Endothelial cell of umbilical vein (primary cell): ENCODE measurements at places on chromosomes 7 and 10.

DNA sequence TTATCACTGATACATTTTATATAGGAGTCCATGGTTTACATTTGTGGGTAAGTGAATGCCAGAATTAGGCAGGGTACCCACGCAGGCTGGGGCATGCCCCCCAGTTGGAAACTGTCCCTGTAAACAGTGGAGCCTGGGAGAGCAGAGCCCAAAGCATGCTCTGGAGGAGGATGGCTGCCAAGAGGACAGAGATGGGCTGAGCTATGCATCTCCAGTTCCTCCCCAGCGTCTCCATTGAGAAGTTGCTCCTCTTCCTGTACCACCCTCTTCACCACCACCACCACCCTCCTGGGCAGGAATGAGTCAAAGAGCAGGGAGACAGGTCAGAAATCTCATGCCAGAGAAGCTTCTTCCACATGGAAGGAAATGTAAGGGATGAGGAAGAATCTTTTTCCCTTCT lies 67.7 kb upstream of the KMT2E start:
- DNase-seq = no peak
- H3K27ac ChIP-seq = peak overlapping the region; percentile 86
- no peaks in the 10 kb centered on the region for H3K36me3 ChIP-seq

GRCh38 chr7:22715969-22716368 lies 11.0 kb upstream of the IL6 start:
- no peaks in the 10 kb centered on the region for H3K27me3 ChIP-seq
- H3K4me1 ChIP-seq = peaks cover 25% of the 10 kb centered on the region
- no peak for DNase-seq
- H3K4me3 ChIP-seq = no peak overlapping the region
- no peak overlapping the region for H3K27ac ChIP-seq

GRCh38 chr10:111231779-111232178 lies 154.9 kb downstream of the ADRA2A start:
- no peaks in the 10 kb centered on the region for H3K36me3 ChIP-seq
- H3K4me3 ChIP-seq = no peak overlapping the region
- no peaks in the 10 kb centered on the region for H3K4me1 ChIP-seq
- H3K27me3 ChIP-seq = no peaks in the 10 kb centered on the region

- no peak overlapping the region for H3K4me3 ChIP-seq
- no peak for DNase-seq
- H3K4me1 ChIP-seq = no peaks in the 10 kb centered on the region
- H3K27me3 ChIP-seq = no peaks in the 10 kb centered on the region
Measured at GRCh38 chr7:67659091-67659490, 662.5 kb downstream of the TYW1 start.

DNA sequence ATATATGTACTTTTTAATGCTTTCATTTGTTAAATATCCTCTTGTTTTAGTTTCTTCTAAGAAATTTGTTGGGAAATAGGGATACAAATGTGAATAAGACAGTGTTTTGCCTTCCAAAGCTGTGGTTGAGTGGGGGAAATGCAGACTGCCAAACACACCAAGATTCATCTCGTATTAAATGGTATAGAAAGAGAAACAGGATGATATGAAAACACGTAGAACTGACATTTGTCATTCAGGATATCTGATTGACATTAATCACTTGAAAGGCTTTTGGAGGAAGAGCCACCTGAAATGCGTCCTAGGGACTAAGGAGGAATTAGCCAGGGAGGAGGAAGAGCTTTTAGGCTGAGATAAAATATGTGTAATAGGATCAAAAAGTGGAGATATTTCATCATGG lies 287.4 kb upstream of the SEMA3C start:
- DNase-seq = no peak
- no peak overlapping the region for H3K4me3 ChIP-seq
- H3K27me3 ChIP-seq = no peaks in the 10 kb centered on the region
- no peaks in the 10 kb centered on the region for H3K36me3 ChIP-seq
- no peak overlapping the region for H3K27ac ChIP-seq
- H3K4me1 ChIP-seq = no peaks in the 10 kb centered on the region

DNA sequence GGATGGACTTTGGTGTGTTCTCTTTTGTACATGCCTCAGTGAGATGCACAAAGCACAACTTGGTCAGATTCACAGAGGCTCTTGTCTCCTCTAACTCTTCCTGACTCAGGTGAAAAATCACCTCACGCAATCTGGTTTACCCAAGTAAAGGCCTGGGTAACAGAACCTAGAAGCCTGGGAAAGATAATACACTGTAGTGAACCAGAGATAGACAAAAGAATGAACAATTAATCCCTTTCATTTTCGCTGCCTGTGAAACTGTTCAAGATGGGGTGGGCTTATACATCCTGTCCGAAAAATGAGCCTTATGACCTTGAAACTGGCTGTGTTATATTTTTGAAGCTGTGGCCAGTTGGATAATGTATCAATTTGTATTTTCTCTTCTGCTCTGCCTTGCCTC lies 678.9 kb upstream of the TEX47 start:
- no peaks in the 10 kb centered on the region for H3K4me1 ChIP-seq
- no peak overlapping the region for H3K27ac ChIP-seq
- H3K27me3 ChIP-seq = no peaks in the 10 kb centered on the region
- no peaks in the 10 kb centered on the region for H3K36me3 ChIP-seq
- no peak overlapping the region for H3K4me3 ChIP-seq

DNA sequence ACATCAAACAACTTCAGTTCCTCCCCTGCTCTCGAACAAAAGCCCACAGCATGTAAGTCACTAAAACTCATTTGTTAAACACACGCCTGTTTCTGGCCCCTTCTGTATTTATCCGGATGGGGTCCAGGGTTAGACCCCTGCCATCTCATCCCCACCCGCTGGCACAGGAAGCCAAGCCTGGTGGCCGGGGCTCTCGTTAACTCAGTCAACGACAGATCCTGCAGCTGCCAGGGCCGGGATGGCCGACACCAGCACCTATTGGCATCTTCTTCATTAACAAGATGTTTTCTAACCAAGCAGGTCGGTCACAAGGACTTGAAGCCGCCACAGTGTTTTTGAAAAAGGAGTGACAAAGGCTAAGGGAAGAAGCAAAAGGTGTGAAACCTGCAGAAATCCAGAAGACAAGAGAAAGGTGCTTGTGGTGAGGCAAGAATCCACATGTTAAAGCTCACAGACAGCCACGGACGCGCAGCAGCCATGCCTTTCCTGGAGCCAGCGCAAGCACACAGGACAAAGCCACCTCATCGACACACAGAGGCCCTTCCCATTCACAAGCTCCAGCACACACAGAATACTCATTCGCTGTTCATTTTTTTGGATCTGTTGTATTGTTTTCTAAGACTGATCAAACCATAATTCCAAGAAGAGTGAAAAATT lies 202.7 kb downstream of the DIP2C start:
- H3K4me1 ChIP-seq = peaks cover 8% of the 10 kb centered on the region
- H3K27me3 ChIP-seq = no peaks in the 10 kb centered on the region
- no peak for DNase-seq
- no peak overlapping the region for H3K4me3 ChIP-seq
- no peaks in the 10 kb centered on the region for H3K36me3 ChIP-seq

DNA sequence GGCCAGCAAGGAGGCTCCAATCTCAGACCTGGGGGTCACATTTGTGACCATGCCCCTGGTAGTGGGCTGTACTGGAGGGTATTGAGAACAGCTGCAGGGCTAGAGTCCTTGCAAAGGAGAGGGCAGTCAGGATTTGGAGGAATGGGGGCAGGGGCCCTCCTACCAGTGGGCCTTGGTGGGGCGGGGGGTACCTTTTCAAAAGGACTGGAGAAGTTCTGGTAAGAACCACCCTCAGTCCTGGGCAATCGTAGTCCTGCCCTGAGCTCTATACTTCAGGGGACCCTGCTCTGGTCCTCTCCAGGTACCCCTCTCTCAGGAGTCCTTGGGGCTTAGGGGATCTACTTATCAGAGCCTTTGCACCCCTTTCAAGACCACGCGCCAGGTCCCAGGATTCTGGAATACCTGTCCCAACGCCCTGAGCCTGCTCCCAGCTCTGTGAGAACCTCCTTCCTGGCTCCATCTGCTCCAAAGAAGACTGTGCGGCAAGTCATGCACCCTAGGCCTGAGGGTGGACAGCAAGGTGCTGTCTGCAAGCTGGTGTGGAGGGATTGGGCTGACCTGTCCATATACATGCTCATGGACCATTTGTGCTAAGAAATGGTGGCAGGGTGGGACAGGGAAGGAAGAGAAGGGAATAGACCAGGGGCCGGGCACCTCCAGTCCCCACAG lies 134.1 kb upstream of the EEPD1 start:
- peaks cover 6% of the 10 kb centered on the region for H3K27me3 ChIP-seq
- no peak for DNase-seq
- H3K4me3 ChIP-seq = no peak overlapping the region
- H3K27ac ChIP-seq = no peak overlapping the region
- no peaks in the 10 kb centered on the region for H3K4me1 ChIP-seq
- H3K36me3 ChIP-seq = no peaks in the 10 kb centered on the region

DNA sequence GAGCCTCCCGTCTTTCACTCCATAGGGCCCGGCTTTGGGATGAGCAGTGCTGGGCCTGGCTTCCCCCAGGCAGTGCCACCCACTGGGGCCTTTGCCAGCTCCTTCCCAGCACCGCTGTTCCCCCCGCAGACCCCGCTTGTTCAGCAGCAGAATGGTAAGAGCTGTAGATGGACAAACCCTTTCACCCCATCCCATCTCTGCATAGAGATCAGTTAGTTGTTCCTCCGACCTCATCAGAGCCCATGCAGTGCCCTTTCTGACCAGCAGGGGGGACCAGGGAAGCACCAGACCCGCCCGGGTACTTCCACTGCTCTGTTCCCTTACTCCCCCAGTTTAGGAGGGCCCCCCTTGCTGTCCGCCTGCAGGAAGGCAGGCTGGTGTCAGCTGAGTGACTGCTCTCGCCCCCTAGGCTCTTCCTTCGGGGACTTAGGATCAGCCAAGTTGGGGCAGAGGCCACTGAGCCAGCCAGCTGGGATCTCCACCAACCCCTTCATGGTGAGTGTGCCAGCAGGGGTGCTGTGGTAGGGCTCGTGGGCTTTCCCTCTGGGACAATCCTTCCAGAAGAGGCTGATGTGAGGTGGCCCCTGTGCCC lies 9.8 kb downstream of the SAP25 start:
- no peaks in the 10 kb centered on the region for H3K27me3 ChIP-seq
- H3K36me3 ChIP-seq = peaks cover 24% of the 10 kb centered on the region
- H3K4me1 ChIP-seq = peaks cover 2% of the 10 kb centered on the region
- no peak overlapping the region for H3K27ac ChIP-seq
- no peak overlapping the region for H3K4me3 ChIP-seq
- DNase-seq = peak; percentile 53

GRCh38 chr10:132363921-132364593 lies 32.1 kb downstream of the LRRC27 start:
- H3K36me3 ChIP-seq = no peaks in the 10 kb centered on the region
- no peaks in the 10 kb centered on the region for H3K4me1 ChIP-seq
- no peaks in the 10 kb centered on the region for H3K27me3 ChIP-seq
- no peak overlapping the region for H3K27ac ChIP-seq
- DNase-seq = peak; percentile 17

DNA sequence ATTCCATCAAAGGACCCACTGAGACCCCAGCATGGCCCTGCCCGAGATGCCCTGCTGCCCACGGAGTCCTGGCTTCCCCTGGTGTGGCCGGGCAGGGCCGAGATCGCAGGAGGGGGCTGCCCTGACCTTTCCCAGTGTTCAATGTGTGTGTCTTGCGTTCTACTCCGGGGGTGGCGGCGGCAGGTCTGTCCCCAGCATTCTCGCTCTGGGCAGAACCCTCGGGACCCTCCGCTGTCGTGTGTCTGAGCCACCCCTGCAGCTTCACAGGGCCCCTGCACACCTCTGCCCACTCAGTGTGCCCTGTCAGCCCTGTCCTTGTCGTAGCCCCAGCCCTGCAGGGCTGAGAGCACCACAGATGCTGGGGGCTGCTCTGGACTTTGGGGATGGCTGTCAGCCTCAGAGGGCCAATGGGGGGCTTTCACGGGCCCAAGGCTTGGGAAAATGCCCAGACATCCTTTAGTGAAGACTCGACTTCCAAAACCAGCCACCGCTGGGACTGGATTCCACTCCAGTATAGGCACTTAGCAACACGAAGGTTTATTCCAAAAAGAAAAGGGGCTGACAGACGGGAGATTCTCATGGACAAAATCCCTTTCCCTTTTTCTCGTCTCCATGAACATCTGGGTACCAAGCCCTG lies 30.0 kb upstream of the KNDC1 start:
- no peaks in the 10 kb centered on the region for H3K27me3 ChIP-seq
- DNase-seq = no peak
- H3K36me3 ChIP-seq = no peaks in the 10 kb centered on the region
- H3K27ac ChIP-seq = no peak overlapping the region
- no peak overlapping the region for H3K4me3 ChIP-seq

- no peaks in the 10 kb centered on the region for H3K27me3 ChIP-seq
- no peaks in the 10 kb centered on the region for H3K4me1 ChIP-seq
- DNase-seq = no peak
- no peaks in the 10 kb centered on the region for H3K36me3 ChIP-seq
- no peak overlapping the region for H3K4me3 ChIP-seq
Measured at GRCh38 chr7:135798095-135798494, 49.5 kb upstream of the FAM180A start.

- DNase-seq = peak; percentile 54
- peaks cover 21% of the 10 kb centered on the region for H3K4me1 ChIP-seq
Measured at GRCh38 chr7:93890041-93890463, 501 bp downstream of the TFPI2 start.

DNA sequence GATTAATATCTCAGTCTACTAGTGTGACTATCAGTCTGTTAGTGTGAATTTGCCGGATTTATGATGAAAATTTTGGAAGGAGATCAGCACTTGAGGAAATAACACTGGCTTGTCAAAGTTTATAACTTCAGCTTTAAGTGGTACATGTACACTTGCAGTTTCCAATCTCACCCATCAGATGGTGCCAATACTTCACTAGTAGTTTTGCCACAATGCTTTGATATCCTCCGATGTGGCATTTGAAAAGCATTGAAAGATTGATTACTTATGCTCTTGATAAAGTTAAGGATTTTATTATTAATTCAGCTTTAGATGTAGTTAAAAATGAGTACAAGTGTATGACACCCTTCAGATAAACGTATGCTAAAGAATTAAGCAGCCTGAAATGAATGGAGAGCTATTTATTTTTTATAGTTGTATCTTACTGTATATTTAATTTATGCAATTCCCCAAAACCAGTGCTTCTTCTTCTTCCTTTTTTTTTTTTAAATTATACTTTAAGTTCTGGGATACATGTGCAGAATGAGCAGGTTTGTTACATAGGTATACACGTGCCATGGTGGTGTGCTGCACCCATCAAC lies 98.2 kb downstream of the ANLN start:
- no peaks in the 10 kb centered on the region for H3K36me3 ChIP-seq
- H3K4me1 ChIP-seq = no peaks in the 10 kb centered on the region
- H3K4me3 ChIP-seq = no peak overlapping the region
- H3K27me3 ChIP-seq = peaks cover 25% of the 10 kb centered on the region

DNA sequence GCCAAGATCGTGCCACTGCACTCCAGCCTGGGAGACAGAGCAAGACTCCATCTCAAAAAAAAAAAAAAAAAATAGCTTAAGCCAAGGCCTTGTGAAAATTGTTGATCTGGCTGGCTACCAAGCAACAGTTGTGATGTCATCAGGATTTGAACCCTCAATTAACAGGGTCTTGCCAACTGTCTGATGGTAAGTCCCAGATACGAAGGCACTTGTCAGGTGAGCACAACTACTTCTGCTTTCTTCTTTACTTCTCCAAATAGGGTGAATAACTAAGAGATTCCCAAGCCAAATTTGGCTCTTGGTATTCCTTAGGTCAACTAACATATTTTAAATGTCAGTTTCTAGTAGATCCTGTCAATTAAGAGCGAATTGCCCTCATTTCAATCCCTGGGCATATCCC lies 47.4 kb downstream of the ANKRD61 start:
- H3K27ac ChIP-seq = no peak overlapping the region
- no peaks in the 10 kb centered on the region for H3K36me3 ChIP-seq
- no peak for DNase-seq

- H3K4me1 ChIP-seq = no peaks in the 10 kb centered on the region
- no peaks in the 10 kb centered on the region for H3K36me3 ChIP-seq
Measured at GRCh38 chr10:131808370-131808930, 92.4 kb upstream of the PPP2R2D start.
